ENCODE measurements at places on chromosomes 12 and 14.

GRCh38 chr12:124745891-124746570 is 117.6 kb downstream of the SCARB1 start:
- peak; percentile 36 for DNase-seq

DNA sequence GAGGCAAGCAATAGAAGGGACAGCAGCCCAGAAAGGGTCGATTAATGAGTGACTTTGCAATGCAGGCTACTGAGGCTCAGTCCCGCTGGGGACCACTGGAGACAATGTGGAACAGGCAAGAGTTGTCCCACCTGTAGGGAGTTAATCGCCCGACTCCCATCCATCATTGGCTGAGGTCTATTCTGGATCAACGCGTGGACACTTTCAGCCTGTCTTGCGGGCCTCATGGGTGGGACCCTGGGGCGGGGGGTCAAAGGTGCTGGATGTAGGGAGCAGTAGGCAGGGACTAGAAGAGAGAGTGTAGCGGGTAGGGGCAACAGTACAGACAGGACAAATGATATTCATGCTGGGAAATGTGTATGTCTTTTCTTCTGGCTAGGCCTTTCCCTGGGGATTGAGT is 6.1 kb downstream of the IFI27L2 start:
- no peak for DNase-seq

DNA sequence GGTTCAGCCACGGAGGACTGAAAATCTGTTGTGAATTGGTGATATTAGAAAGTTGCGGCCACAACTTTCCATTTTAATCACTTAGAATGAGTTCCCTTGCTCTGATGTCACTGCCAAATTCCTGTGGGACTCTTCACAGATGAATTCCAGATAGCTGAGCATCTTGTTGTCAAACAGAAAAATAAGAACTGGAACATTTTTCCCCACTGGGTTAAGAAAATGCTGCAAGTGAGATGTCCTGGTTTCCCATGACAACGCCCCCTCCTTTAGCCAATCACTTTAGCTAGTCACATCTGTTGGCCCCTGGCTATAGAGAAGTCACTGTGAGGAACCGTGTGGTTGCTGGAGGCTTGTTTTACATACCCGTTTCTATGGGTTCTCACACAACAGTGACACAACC is 135.9 kb downstream of the KTN1 start:
- no peak for DNase-seq

DNA sequence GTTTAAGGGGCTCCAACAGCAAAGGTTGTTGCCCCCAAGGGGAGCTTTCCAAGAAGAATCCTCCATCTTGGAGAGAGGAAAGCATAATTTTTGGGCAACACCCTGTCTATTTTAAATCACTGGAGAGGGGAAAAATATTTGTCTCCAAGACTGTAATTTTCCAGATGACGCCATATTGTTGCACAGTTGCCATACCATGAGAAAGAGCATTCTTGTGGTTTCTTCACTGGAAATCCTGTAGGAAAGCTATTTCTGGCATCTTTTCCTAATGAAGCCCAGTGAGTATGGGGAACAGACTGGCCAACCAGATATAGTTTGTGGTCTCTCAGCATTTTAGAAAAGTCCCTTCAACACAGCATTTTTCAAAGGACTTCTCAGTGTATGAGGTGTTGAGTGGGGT is 88.1 kb upstream of the MANSC4 start:
- DNase-seq: no peak

- no peak for DNase-seq
These were observed 86.0 kb downstream of the RFLNA start for GRCh38 chr12:124380796-124381455.

Measured in GDM1 (cell line).